Mononuclear cell (primary cell): ENCODE measurements at places on chromosomes 12 and 14. TPM values are rescaled to one million over a fixed set of nuclear protein-coding genes. Genes with fewer than 3 reads are reported as not detected.

The SERPINA10 gene
- total RNA-seq: not detected

The IQSEC3 gene
- total RNA-seq: 0.21 TPM

The LBHD2 gene
- not detected for total RNA-seq

The GMFB gene
- total RNA-seq: 68.3 TPM

The OTUB2 gene
- 0.10 TPM for total RNA-seq

The GRIP1 gene
- total RNA-seq: 0.94 TPM
